ENCODE measurements at places on chromosomes 5 and 9.

GRCh38 chr5:153952893-153953292, 85.8 kb downstream of the FAM114A2 start:
- no peak for DNase-seq

- no peak for DNase-seq
Observed at GRCh38 chr5:139852696-139853095, 57.1 kb downstream of the PSD2 start.

GRCh38 chr5:131769961-131770360, 26.9 kb downstream of the FNIP1 start:
- DNase-seq, result no peak

DNA sequence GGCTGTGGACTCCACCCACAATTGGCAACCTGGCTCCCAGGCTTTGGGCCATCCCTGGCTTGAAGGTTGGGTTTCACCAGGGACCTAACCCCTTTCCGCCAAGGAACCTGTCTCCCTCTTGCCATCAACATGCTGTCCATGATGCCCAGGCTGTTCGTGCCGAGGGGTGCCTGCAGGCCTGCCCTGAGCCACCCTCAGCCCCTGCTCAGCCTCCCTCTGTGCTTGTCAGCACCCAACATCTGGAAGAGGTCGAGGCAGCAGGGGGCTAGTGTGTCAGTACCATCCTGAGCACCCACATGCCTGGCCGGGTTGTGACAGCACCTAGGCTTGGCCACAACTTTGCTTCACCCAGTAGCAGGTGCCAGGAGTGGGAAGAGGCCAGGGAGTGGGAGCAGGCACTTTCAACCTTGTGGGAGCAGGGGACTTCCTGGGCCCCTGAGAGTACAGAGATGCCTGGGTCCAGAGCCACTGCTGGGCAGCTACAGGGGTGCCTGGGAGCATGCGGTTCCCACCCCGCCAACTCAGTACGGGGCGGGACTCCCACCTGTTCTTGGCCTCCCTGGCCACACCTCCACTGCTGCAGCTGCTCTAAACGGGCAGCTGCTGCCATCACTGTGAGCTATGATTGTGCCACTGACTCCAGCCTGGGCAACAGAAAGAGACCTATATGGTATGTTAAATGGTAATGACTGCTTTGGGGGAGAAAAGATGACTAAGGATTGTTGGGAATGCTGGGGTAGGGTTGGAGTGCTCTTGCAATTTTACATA, 6.3 kb downstream of the PDCD1LG2 start:
- no peak for DNase-seq

GRCh38 chr5:136145030-136145429, 12.4 kb downstream of the SMAD5 start:
- DNase-seq, result no peak

DNA sequence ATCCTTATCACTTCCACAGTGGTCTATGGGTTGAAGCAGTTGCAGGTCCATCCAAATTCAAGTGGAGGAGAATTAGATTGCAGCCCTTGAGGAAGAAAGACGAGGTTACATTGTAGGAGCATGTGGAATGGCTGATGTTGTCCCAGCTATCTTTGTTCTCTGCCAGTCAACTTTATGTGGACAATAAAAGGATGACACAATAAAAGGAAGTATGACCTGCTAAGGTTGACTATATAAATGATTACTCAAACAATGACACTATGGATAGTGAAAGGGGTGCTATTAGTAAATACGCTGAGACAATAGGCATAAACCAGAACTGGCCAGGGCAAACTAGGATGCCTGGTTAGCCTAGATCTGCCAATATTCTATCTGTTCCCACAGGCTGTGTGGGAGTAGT, 12.8 kb upstream of the ZNF618 start:
- no peak for DNase-seq

DNA sequence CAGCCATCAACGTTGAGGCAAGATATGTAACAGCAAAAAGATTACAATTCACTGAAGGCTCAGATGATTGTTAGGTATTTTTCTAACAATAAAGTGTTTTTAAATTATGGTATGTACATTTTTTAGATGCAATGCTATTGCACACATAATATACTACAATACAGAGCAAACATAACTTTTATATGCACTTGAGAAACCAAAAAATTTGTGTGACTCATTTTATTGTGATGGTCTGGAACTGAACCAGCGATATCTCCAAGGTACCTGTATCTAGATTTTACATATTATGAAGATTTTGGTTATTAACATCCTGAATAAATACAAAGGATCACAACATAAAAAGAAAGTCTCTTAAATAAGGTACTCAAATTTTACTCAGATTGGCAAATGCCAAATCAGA, 41.3 kb downstream of the TBCA start:
- no peak for DNase-seq

GRCh38 chr9:83472764-83473163, 65.4 kb downstream of the FRMD3 start:
- DNase-seq, result no peak

GRCh38 chr5:37575541-37576489, 196.7 kb downstream of the WDR70 start:
- no peak for DNase-seq

- DNase-seq, result no peak
Observed at GRCh38 chr5:44987026-44987425, 178.3 kb downstream of the MRPS30 start.

- no peak for DNase-seq
Observed at GRCh38 chr9:129323999-129324553, 146.0 kb upstream of the IER5L start.

- DNase-seq, result no peak
Observed at GRCh38 chr9:121376214-121376830, 6.3 kb upstream of the STOM start.

DNA sequence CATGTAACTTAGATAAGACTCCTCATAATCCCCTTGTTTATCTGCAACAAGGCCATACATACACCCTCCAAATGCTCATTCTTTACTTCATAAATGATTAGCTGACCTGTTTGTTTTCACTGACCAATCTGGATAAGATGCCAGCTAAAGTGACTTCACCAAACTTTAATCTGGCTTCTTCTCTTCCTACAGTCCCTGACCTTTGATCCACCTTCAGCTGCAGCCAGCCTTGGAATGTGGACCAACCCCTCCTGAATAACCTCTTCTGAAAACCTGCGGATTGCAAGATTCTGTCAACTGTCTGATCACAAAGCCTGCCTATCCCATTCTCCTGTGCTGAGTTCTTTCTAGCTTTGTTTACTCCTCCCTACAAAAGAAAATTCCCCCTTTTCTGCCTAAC, 476.8 kb downstream of the LRRC70 start:
- no peak for DNase-seq

DNA sequence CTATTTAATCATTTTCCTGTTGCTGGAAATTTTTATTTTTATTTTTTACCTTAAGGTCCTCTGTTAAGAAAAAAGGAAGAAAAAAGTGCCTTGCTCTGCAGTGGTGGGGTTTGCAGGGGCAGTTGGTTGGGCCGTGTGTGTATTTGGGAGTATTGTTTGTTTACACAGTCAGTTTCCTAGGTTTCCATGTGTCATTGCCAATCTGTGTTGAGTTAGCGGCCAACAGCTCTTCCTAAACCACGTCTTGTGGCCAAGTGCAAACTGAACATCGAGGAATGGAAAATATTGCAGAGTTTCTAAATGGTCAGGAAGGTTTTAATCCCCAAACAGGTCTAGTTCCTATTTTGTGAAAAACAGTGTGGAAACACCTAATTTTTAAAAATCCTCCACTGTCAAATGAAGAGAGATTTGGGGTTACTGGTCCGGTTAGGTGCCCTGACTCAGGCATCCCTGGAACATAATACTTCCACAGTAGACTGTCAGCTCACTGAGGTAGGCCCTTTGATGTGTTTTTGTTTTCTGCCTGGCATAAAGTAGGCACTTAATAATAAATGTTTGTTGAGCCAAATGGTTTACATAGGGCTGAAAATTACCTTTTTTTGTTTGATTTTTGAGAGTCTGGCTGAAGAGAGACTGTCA, 37.0 kb downstream of the MAMDC2 start:
- no peak for DNase-seq

- DNase-seq, result no peak
Observed at GRCh38 chr5:7500256-7500655, 104.3 kb downstream of the ADCY2 start.

DNA sequence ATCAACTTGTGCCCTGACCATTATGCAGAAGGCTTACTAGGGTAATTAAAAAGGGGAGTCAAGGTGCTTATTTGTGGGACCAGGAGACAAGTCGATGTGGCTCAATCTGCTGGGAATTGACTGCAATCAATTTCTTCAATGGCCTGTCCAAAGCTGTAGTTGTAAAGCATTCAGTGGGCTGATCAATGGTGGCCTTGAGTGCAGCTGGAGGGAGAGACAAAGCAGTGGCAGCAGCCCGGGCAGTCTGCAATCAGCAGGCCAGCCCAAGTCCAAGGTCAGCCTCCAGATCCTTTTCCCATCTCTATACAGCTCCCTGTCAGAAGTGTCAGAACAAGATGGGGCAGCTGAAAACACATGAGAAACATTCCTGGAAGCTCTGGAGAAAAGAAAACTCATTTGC, 51.0 kb upstream of the BRINP1 start:
- DNase-seq, result no peak

GRCh38 chr5:158344376-158344775, 485.4 kb upstream of the CLINT1 start:
- DNase-seq, result no peak

- no peak for DNase-seq
Observed at GRCh38 chr5:159426694-159427093, 96.4 kb upstream of the IL12B start.

DNA sequence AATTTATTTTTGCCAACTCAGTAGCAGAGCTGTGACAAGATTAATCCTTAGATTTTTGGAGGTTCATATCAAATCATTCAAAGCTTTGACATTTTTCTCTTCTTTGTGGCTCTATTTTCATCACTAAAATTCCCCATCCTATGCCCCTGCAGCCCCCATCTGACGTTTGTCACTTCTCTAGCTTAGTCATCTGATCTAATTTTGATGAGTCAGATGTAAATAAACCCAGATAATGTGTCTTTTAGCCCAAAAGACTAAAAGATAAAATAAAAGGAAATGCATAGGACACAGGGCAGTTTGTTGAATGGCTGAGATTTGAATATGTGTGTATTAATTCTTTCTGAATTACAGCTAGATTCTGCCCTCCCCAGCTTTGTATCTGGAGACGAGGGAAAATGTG, 897 bp upstream of the HSPB3 start:
- no peak for DNase-seq

DNA sequence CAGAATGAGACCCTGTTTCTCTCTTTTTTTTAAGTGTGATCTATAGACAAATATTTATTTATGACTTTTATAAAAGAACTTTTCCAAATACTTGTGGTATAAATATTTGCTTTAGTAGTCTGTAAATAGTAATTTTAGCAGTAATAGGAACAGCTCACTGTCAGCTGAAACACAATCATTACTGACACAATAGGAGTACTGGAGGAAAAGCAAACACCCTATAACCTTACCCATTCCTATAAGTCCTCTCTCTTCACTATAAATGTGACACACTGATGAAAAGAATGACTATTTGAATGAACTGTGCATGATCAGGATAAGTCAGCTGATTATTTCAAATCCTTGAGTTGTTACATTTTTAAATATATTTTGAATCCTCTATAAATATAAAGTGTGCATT, 72.4 kb downstream of the CDH12 start:
- no peak for DNase-seq

DNA sequence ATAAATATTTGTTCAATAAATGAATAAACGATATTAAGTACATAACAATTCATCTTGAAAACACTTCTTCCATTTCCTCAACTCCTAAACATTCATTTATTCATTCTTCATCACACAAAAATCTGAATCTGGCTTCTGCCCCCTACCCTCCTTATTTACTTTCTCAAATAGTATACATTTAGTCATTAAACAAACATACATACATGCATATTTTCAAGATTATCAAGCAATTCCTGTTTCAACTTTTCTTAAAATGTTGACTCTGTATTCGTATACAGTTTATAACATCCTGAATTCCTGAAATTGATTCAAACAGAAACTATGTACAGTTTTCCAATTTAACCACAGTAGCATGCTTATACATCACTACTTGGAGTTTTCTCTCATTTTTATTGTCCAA, 129.0 kb downstream of the MUSK start:
- no peak for DNase-seq

GRCh38 chr5:170307575-170308465, 10.2 kb upstream of the LCP2 start:
- no peak for DNase-seq

- DNase-seq, result no peak
Observed at GRCh38 chr5:125835293-125836172, 587.7 kb upstream of the GRAMD2B start.

DNA sequence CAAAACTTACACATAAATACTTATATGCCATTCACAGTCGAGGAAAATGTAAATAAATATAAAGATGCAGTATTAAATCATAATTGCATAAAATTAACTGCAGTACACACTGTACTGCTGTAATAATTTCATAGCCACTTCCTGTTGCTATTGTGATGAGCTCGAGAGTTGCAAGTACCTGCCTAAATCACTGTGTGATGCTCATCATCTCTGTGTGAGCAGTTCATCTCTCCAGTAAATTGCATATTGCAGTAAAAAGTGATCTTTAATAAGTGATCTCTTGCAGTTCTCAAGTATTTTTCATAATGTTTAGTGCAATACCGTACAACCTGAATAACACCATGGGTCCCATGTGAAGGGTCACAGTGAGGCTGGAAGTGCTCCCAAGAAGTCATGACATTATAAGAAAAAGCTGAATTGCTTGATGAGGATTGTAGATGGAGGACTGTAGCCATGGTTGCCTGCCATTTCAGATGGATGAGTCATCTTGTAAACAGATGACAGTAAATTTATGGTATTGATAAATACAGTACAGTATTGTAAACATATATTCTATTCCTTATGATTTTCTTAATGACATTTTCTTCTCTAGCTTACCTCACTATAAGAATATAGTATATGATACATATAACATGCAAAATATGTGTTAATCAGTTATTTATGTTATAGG, 34.9 kb downstream of the SYK start:
- DNase-seq, result no peak

GRCh38 chr5:107387526-107388140, 283.1 kb downstream of the EFNA5 start:
- DNase-seq, result no peak

- no peak for DNase-seq
Observed at GRCh38 chr9:132647806-132648205, 22.0 kb downstream of the DDX31 start.

GRCh38 chr5:180540050-180540694, 46.0 kb downstream of the CNOT6 start:
- DNase-seq, result no peak

GRCh38 chr5:17441351-17441750, 56.7 kb upstream of the TAF11L2 start:
- DNase-seq, result no peak

GRCh38 chr9:110659891-110660541, 8.6 kb upstream of the MUSK start:
- no peak for DNase-seq

- no peak for DNase-seq
Observed at GRCh38 chr9:77982581-77983319, 48.9 kb downstream of the GNAQ start.
